ENCODE measurements at places on chromosomes 16 and 17. TPM values are rescaled to one million over a fixed set of nuclear protein-coding genes. Genes with fewer than 3 reads are reported as not detected.

ARHGAP23 gene
- 12.7 TPM for total RNA-seq

PRPSAP1 gene
- total RNA-seq: 104 TPM

MYL4 gene
- total RNA-seq: not detected

TACO1 gene
- 10.2 TPM for total RNA-seq

HASPIN gene
- not detected for total RNA-seq

NPW gene
- not detected for total RNA-seq

CCL11 gene
- not detected for total RNA-seq

RGS9 gene
- 4.0 TPM for total RNA-seq

SPNS2 gene
- 3.2 TPM for total RNA-seq

MLKL gene
- total RNA-seq: 19.0 TPM
